Smooth muscle cell of the brain vasculature (primary cell): ENCODE measurements at places on chromosomes 4 and X.

- no peak for DNase-seq
Observed at GRCh38 chr4:30903502-30904214, 183.5 kb downstream of the PCDH7 start.

DNA sequence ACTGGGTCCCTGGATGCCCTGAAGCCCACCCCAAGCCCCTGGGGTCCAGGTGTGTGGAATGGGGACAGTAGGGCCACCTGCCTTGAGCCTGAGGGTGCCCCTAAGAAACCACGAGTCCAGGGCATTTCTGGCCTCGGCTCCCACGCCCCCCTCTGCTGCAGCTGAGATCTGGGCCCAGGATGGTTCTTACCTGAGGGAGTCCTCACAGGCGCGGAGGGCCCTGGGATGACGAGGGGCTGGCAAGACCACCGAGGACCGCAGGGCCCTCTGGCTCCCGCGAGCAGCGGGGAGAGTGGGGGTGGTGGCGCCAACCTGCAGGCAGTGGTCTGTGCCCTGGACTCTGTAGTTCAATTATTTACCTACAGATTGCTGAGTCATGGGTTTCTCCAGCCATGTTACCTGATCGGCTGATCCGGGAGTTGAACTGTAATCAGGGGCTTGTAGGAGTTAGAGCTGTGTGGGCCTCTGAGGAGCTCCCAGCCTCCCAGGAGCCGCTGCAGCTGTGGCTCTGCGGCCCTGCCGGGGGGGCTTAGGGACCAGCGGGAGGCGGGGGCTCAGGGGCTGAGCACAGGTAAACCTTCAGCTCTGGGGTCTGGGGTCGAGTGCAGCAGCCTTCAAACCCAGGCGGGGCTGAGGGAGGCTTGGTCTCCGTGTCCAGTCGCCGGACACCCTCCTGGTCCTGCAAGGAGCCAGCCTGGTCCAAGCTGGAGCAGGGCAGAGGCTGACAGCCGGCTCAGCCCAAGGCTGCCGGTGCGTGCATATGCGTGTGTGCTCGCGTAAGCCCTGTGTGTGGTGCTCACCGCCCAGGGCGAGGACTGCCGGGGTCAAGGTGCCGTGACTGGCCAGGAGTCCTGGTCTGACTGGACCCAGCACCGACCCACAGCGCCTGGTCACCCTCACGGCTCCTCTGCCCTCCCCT, at the start of gene SLC26A1:
SLC26A1 (minus strand) TSS at position 294 of the 919 bp plus-strand sequence. CDS start 1,701 bp downstream, outside the sequence.
- no peak for DNase-seq

GRCh38 chr4:97106161-97106560, 1037.1 kb downstream of the STPG2 start:
- no peak for DNase-seq

- no peak for DNase-seq
Observed at GRCh38 chr4:158490629-158491028, 31.1 kb upstream of the RXFP1 start.

- no peak for DNase-seq
Observed at GRCh38 chrX:154313147-154313546, 17.6 kb downstream of the TKTL1 start.

DNA sequence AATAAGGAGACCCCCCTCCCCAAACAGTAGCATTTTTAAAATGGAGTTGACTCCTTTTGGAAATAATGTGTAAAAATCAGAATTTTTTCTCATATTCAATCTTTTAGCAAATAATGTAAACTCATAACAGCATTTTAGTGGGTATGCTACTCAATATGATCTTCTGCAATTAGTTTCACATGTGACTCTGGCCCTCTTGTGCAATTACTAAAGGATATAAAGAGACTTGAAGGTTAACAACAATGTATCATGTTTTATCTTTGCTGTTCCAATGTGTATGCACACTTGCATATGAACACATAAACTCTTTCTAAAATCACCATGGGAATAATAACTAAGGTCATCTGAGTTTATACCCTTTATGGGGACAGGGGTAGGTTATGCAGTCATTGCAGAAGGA, 39.9 kb upstream of the RXFP1 start:
- DNase-seq = no peak

- DNase-seq = peak; percentile 6
Observed at GRCh38 chrX:31266203-31267076, 194.6 kb upstream of the FTHL17 start.

DNA sequence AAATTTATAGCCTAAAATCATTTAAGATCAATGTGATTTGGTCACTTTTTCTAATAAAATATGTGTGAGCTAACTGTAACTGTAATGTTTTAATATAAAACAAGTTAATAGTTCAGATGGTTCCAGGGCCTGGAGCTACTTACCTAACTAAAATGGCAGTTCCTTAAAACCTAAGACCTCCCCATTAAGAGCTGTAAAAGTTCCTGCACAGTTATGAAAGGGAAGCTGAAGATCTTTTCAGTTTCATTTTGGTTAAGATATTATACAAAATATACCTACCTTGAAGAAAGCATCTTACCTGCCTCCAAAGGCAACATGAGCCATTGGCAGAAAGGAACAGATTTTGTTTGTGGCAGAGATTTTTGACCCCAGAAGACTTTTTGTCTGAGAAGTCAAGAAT, 30.1 kb downstream of the HPF1 start:
- DNase-seq = no peak

GRCh38 chr4:173991316-173991715, 292.2 kb downstream of the FBXO8 start:
- DNase-seq = no peak

- DNase-seq = no peak
Observed at GRCh38 chr4:68326141-68326540, 23.7 kb downstream of the YTHDC1 start.

DNA sequence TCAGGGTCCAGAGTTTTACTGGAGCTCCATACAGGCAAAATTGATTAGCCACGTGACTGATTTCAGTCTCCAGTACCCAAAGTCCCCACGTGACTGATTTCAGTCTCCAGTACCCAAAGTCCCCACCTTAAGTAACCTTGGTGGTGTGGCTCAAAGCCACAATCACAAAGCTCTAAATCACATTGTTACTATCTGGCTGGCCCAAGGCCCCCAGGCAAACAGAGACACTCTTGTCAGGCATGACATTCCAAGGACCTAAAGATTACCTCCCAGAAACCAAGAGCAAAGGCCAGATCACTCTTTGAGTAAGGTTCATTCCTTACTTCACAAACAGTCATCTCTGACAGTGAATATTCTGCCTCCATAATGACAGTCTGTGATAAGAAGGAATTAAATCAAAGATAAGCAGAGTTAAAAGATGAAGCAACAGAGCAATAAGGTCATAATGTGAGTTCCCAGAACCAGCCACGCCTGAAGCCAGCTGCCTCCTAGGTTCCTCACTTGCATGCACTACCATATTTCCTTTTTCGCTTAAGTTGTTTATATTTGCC, 78.5 kb downstream of the ANXA3 start:
- DNase-seq = no peak

GRCh38 chrX:116417968-116418367, 18.4 kb upstream of the SLC6A14 start:
- no peak for DNase-seq

GRCh38 chrX:121755541-121755940, 708.1 kb downstream of the GLUD2 start:
- no peak for DNase-seq

DNA sequence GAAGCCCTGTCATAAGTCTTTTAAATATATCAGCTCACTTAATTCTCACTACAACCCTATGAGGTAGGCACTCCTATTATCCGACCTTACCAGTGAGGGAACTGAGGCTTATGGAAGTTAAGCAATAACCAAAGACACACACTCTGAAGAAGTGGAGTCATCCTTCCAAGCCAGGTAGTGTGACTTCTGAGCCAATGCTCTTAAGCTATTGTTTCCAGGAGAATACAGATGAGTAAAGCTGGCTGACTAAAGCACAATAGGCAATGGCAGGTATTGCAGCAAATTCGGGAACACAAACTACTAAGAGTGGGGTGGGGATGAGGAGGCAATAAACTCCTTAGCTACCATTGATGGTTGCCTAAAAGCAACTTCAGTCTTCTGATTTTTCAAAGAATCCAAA, 81.8 kb upstream of the KIT start:
- DNase-seq = no peak
